ENCODE measurements at places on chromosomes 1 and 21. TPM values are rescaled to one million over a fixed set of nuclear protein-coding genes. Genes with fewer than 3 reads are reported as not detected.
A peak's percentile ranks its signal among the peaks of the same experiment; 100 is the strongest.

GRCh38 chr1:51234721-51235425, 1.2 kb upstream of the RNF11 start:
- DNase-seq = peak; percentile 77

DNA sequence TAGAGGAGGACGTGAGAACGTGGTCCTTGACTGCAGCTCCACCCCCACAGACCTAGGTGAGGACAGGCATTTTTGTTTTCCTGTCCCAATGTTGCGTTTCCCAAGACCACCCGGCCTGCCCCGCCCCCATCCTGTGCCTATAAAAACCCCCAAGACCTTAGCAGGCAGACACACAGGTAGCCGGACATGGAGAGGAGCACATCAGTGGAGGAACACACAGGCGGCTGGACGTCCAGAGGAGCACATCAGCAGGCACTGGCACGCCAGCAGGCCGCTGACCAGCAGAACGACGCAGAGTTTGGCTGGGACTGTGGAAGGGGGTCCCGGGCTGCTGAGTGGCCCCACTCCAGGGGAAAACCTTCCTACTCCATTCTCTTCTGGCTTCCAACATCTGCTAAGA, 12.7 kb upstream of the HMGCL start:
- DNase-seq = no peak

DNA sequence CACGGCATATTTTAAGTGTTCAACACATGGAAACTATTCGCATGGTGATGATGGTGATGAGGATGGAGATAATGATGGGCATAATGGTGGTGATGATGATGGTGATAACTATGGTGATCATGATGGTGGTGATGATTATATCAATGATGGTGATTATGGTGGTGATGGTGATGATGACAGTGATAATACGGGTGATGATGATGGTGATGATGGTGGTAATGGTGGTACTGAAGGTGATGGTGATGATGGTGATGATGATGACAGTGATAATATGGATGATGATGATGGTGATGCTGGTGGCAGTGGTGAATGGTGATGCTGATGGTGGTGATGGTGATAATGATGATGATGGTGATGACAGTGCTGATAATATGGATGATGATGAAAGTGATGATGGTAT, 341.8 kb upstream of the VAMP3 start:
- DNase-seq = no peak

GRCh38 chr1:161388639-161389038, 21.0 kb upstream of the CFAP126 start:
- DNase-seq = no peak

DNA sequence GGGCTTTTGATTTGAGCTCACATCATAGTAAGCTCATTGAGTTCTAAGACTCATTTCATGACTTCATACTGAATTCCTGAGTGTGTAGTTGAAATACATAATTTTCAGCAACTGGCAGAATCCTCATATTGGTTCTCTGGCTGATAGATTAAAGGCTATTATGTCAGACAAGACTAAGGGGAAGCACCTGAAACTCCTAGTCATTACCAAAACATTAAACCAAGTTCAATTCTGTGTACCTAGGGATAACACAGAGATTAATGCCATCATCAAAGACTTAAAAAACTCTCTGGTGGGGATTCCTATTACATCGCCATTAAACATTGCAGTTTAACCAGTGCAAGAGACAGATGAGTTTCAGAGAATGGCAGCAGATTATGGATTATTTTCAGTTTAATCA, 339.1 kb downstream of the PTPRC start:
- DNase-seq = no peak

DNA sequence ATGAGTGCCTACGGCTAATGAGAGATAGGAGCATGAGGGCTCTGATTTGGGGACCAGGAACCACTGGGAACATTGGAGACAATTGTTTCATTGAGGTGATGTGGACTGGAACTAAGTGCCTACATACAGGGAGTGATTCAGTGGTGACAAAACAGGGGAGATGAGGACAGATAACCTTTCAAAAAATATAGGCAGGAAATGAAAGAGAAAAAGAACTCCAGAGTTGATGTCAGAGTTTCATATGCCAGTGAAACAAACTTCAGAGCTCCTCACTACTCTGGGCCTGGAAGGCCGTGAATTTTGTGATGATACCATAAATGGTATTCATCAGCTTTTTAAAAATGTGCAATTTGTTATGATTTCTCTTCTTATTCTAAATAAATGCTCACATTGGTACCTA, 39.3 kb downstream of the FASLG start:
- DNase-seq = no peak

- DNase-seq = no peak
These were observed 253.4 kb downstream of the RHOU start for GRCh38 chr1:228988664-228989063.

DNA sequence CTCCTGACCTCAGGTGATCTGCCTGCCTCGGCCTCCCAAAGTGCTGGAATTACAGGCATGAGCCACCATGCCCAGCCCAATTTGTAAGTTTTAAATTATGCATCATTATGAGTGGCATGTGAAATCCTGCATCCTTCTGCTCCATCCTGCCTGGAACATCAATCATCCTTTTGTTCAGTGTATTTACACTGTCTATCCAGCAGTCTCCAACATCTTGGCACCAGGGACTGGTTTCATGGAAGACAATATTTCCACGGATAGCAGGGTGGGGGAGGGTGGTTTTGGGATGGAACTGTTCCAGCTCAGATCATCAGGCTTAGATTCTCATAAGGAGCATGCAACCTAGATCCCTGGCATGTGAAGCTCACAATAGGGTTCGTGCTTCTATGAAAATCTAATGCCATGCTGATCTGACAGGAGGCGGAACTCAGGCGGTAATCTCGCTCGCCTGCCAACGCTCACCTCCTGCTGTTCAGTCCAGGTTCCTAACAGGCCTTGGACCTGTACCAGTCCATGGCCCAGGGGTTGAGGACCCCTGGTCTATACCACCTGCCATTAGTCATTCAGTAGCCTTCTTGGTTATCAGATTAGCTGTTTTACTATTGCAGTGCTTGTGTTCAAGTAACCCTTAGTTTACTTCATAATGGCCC, 22.2 kb upstream of the TCEA3 start:
- DNase-seq = no peak

MAEL gene
- not detected for total RNA-seq

LCE2A gene
- not detected for total RNA-seq

PYGO2 gene
- total RNA-seq = 55.6 TPM

TTC34 gene
- 6.2 TPM for total RNA-seq
